Activated naive CD4-positive, alpha-beta T cell (primary cell): ENCODE measurements at places on chromosomes 7 and 10.

DNA sequence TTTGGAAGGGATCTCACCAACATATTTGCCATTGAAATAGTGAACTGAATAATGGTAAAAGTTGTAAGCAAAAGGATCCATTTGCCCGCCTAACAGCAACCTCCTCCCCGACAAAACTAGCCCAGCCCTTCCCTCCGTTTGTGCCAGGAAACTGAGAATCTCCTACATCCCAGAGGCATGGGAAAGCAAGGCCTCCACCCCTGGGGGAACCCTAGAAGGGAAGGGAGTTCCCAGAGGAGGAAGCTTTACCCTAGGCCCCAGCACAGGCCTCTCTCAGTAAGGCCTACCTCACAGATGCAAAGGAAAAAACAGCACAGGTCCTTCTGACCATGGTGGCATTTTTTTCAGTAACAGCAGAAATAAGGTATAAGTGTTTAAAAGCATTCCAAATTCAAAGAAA, 229.7 kb downstream of the ELMO1 start:
- DNase-seq = no peak

DNA sequence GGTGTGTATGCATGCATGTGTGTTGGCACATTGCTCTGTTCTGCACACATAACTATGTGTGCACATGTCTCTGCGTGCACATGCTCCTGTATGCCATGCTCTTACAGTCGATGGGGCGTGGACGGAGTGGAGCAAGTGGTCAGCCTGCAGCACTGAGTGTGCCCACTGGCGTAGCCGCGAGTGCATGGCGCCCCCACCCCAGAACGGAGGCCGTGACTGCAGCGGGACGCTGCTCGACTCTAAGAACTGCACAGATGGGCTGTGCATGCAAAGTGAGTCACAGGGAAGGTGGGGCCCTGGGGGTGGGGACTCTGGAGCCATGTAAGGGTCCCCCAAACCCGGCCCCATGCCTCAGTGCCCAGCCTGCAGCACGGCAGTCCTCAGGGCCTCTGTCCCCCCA, 30.6 kb upstream of the SLC29A3 start:
- DNase-seq = no peak

DNA sequence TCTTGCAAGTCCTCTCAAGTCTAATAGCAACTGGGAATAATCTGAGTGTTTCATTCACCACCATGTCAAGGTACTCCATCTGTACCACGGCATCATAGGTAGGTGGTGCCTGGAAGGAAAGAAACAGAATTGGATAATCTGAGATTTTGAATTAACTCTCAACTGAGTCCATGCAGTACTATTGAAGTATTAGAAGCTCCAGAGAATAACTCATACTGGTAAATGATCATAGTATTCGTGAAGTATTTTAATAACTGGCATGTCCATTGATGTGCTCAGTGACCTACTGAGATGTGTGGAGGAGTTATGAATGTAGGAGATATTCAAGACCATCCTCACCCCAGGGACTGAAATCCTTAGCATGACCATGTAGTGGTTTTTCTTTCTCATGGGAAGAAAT, 27.1 kb downstream of the CYP3A5 start:
- DNase-seq = no peak

DNA sequence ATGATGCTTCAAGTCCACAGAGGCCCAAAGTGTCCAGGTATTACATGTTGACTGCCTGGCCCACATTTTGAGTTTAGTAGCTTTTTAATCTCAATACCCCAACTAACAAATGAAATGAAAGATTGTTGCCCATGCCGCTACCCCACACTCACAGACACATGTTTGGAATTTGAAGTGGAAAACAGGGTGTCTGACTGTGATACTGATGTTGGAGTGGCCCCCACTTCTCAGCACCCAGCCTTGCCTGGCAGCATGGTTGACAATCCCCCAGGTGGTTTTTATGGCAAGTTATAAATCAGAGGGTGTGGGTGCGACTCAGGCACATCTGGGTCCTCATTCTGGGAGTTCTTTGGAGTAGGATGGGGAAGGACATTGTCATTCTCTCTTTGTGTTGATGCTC, 314.7 kb upstream of the ZNF32 start:
- DNase-seq = no peak

GRCh38 chr7:149869867-149870266, 3.9 kb upstream of the ATP6V0E2 start:
- DNase-seq = no peak

DNA sequence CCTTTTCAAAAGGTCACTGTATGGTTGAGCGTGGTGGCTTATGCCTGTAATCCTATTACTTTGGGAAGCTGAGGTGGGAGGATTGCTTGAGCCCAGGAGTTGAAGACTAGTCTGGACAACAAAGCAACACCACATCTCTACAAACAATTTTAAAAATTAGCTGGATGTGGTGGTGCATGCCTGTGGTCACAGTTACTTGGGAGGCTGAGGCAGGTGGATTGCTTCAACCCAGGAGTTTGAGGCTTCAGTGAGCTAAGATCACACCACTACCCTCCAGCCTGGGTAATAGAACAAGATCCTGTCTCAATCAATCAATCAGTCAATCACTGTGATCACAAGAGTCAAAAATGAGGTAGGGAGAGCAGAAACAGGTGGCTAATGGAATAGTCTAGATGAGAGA, 97.0 kb downstream of the SUGCT start:
- DNase-seq = no peak

DNA sequence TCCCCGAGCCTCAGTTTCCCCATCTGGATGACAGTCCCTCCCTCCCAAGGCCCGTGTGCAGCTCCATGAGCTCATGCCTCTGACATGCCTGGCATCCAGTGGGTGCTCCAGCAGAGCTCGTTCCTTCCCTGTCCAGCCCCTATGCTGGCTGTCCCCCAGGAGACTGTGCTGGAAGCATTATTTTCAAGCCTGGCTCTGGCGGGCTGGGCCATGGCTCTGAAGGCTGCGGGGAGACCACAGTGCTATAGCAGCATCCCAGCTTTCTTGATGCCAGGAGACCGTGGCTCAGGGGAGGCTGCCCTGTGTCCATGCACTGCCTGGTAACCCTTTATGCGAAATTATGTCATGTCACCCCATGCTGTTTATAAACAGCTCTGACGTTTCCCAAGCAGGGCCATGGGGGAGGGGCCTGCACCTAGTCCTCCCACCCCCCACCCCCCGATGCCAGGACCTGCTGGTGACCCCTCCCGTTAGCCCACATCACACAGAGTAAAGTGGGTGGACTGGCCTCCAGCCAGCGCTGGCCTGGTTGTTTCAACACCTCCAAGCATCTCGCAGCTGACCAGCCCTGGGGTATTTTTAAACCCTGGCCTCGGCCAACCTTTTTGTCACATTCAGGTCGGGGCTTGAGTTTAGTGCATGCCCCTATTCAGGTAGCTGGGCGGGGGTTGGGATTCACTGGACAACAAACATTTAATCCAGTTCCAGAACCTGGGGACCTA, 105.9 kb upstream of the ZNF716 start:
- DNase-seq = no peak
